ENCODE measurements at places on chromosomes 12 and 14. TPM values are rescaled to one million over a fixed set of nuclear protein-coding genes. Genes with fewer than 3 reads are reported as not detected.

PEBP1 gene
- total RNA-seq: 146 TPM

INHBE gene
- total RNA-seq: not detected

IQSEC3 gene
- 0.16 TPM for total RNA-seq

GRCh38 chr12:30719060-30719459, 23.4 kb upstream of the IPO8 start:
- no peak for DNase-seq
- H3K4me1 ChIP-seq: no peaks in the 10 kb centered on the region
- H3K27ac ChIP-seq: no peak overlapping the region
- H3K27me3 ChIP-seq: no peaks in the 10 kb centered on the region

DNA sequence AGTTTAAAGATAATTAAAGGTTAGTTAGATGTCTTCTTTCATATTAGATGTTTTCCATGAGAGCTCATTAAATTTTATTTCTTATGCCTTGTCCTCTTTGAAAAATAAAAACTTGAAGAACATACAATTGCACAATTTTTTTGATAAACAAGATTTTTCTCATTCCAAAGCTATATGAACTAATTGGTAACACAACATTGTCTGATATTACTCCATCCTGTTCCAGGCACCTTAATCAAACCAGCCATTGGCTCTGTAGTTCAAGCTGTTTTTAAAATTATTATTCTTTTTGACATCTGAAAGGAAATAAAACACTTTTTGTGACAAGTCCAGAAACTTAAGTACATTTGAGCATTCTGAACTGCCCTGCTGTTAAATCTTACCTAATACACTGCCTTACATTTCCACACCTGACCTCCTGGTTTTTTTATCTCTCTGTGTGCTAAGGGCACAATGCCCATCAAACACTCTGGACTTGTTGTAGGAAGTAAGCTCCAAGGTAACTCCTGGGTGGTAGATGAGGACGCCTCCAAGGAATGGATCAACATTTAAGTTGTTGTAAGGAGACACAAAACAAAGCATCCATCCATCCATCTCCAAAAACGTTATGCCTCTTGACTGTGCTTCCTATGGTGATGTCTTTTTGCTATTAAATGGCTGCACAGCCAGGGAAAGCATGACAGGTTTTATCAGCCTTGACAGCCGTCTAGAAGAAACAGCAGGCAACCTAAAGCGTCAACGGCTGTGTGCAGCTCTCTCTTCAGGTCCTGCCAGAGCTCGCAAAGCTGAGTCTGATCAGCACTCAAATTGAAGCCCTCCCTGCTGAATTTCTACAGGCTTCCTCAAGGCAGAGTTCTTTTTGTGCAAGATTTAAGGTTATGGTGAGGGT, 449.9 kb upstream of the FLRT2 start:
- no peak overlapping the region for H3K4me3 ChIP-seq
- no peak for DNase-seq
- H3K36me3 ChIP-seq: no peaks in the 10 kb centered on the region
- no peaks in the 10 kb centered on the region for H3K27me3 ChIP-seq
- H3K27ac ChIP-seq: no peak overlapping the region

TCL1B gene
- total RNA-seq: not detected

DNA sequence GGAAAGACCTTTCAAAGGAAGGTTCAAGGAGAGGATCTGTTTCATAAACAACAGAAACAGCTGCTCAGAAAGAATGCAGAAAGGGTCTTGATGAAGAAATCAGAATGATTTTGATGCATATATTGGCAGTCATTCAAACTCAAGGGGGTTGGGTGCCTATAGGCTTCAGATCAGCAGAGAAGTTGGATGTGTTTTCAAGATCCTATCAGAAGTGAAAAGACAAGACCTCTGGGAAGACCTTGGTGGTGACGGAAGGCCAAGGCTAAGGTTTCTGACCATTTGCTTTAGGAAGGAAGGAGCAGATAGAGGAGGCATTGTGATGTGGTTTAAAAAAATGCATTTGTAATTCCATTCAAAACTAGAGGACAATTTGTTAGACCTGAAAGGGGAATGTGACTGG, 15.2 kb upstream of the PTPRB start:
- H3K27me3 ChIP-seq: no peaks in the 10 kb centered on the region
- H3K4me1 ChIP-seq: no peaks in the 10 kb centered on the region
- no peak for DNase-seq
- H3K27ac ChIP-seq: no peak overlapping the region
- no peaks in the 10 kb centered on the region for H3K36me3 ChIP-seq

GRCh38 chr14:102417001-102417431, 54.3 kb downstream of the TECPR2 start:
- no peak overlapping the region for H3K4me3 ChIP-seq
- H3K36me3 ChIP-seq: no peaks in the 10 kb centered on the region
- H3K4me1 ChIP-seq: no peaks in the 10 kb centered on the region
- H3K27me3 ChIP-seq: no peaks in the 10 kb centered on the region

GNPNAT1 gene
- total RNA-seq: 18.3 TPM

DNA sequence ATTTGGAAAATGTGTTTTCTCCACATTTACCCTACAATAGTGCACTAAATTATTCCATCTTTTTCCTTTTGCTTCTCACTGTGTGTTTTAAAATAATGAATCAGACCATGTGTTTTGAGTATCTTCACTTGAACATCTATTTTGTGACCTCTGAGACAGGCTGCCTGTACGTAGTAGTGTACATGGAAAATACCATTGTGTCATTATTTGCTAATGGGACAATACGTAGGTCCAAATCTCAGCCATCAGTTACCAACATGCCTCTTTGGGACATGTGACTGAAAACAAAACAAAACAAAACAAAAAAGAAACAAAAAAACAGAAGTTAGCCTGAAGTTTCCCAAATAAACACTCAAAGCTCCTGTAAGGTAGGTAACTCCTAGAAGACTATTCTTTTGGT, 7.1 kb upstream of the MYF6 start:
- H3K27me3 ChIP-seq: no peaks in the 10 kb centered on the region
- no peaks in the 10 kb centered on the region for H3K4me1 ChIP-seq
- H3K27ac ChIP-seq: no peak overlapping the region
- H3K4me3 ChIP-seq: no peak overlapping the region
- DNase-seq: no peak

GRCh38 chr12:88298761-88299242, 156.7 kb downstream of the TMTC3 start:
- H3K27me3 ChIP-seq: no peaks in the 10 kb centered on the region
- no peak overlapping the region for H3K4me3 ChIP-seq
- no peak overlapping the region for H3K27ac ChIP-seq
- no peaks in the 10 kb centered on the region for H3K36me3 ChIP-seq

DNA sequence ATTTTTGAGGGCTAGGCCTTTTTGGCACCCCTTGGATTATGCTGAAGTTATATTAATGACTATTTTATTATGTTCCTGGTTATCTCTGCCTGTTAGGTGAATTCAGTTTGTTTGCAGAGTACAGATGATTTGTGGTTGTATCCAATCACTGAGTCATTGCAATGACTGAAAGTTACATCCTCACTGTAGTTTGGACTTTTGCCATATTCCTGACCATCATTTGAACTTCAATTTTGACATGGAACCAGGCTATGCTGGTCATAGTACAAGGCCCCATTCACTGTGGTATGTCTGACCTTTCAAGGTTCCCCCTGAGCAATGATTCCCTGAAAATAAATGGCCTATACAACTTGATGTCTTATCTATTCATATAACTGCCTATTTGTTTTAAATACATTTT, 621.0 kb downstream of the CCER1 start:
- H3K36me3 ChIP-seq: no peaks in the 10 kb centered on the region
- H3K27ac ChIP-seq: no peak overlapping the region
- no peak overlapping the region for H3K4me3 ChIP-seq
- H3K4me1 ChIP-seq: no peaks in the 10 kb centered on the region
- no peaks in the 10 kb centered on the region for H3K27me3 ChIP-seq
- DNase-seq: no peak

MYO1H gene
- not detected for total RNA-seq

GRCh38 chr12:22115711-22116110, 69.7 kb downstream of the CMAS start:
- no peaks in the 10 kb centered on the region for H3K36me3 ChIP-seq
- no peak for DNase-seq
- no peak overlapping the region for H3K4me3 ChIP-seq
- H3K27me3 ChIP-seq: peaks cover 3% of the 10 kb centered on the region
- no peaks in the 10 kb centered on the region for H3K4me1 ChIP-seq

DLGAP5 gene
- total RNA-seq: 0.41 TPM

GRCh38 chr14:103703433-103704385, 11.5 kb downstream of the XRCC3 start:
- no peaks in the 10 kb centered on the region for H3K4me1 ChIP-seq
- no peak overlapping the region for H3K27ac ChIP-seq
- DNase-seq: peak; percentile 49
- H3K27me3 ChIP-seq: no peaks in the 10 kb centered on the region
- H3K36me3 ChIP-seq: no peaks in the 10 kb centered on the region

- H3K36me3 ChIP-seq: no peaks in the 10 kb centered on the region
- H3K4me1 ChIP-seq: no peaks in the 10 kb centered on the region
- H3K4me3 ChIP-seq: no peak overlapping the region
- no peak overlapping the region for H3K27ac ChIP-seq
- H3K27me3 ChIP-seq: no peaks in the 10 kb centered on the region
Observed at GRCh38 chr12:120649442-120650232, 9.2 kb downstream of the CABP1 start.

DNA sequence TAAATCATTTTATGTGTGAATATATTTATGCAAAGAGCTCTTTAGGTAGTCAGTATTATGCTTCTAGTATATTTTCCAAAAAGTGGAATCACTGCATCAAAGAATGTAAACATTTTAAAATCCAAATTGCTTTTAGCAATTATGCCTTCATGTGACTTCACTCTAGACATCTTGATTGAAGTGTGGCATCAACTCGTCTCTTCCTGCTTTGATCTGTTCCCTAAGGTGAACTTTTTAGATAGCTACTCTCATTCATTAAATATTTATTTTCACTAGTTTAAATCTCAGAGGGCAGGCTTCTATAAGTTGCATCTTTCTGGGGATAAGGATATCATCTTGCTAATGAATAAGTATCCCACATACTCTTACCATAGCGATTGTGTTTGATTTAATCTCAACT, 39.2 kb downstream of the DHRS2 start:
- H3K27me3 ChIP-seq: no peaks in the 10 kb centered on the region
- DNase-seq: no peak
- no peaks in the 10 kb centered on the region for H3K4me1 ChIP-seq
- no peak overlapping the region for H3K4me3 ChIP-seq

- no peaks in the 10 kb centered on the region for H3K36me3 ChIP-seq
- no peak overlapping the region for H3K4me3 ChIP-seq
- DNase-seq: no peak
- H3K27ac ChIP-seq: no peak overlapping the region
- H3K27me3 ChIP-seq: no peaks in the 10 kb centered on the region
- H3K4me1 ChIP-seq: no peaks in the 10 kb centered on the region
Observed at GRCh38 chr14:61713724-61714437, 18.6 kb downstream of the HIF1A start.

DNA sequence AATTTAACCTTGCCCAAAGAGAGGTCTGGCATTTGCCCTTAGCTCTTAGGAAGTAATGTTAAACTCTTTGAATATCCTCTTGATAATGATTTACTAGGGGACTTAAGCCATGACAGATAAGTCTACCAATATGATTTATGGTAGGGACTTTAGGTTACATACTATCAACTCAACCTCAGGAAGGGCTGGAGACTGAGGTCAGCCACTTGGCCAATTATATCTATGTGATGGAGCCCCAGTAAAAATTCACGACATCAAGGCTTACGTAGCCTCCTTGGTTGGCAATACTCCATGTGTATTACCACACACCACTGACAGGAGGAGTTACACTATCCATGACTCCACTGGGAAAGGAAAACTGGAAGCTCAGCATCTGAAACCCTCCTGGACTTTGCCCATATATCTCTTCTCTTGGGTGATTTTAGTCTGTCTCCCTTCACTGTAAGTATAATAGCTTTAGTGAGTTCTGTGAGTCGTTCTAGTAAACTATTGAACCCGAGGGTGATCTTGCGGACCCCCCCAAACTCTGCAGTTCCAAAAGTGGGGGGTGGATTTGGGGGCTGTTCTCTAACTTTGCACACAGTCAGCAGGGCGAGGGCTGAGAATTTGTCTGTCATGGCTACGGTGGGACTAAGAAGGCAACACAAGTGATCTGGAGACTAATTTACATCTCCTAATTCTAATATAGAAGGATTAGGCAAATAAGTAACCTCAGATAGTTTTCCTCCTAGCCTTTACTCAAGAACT, 62.3 kb downstream of the R3HDM2 start:
- H3K36me3 ChIP-seq: no peaks in the 10 kb centered on the region
- no peaks in the 10 kb centered on the region for H3K27me3 ChIP-seq
- H3K27ac ChIP-seq: peak overlapping the region; percentile 30

LRFN5 gene
- 0.21 TPM for total RNA-seq

GRCh38 chr14:73786636-73787485, 64.8 kb upstream of the PTGR2 start:
- peak overlapping the region; percentile 70 for H3K4me3 ChIP-seq
- peak overlapping the region; percentile 95 for H3K27ac ChIP-seq
- no peaks in the 10 kb centered on the region for H3K27me3 ChIP-seq
- H3K36me3 ChIP-seq: no peaks in the 10 kb centered on the region
- peaks cover 22% of the 10 kb centered on the region for H3K4me1 ChIP-seq
- DNase-seq: peak; percentile 88

All from pancreas (tissue), 10 donors.